ENCODE measurements at places on chromosomes 4 and X.

- no peaks in the 10 kb centered on the region for H3K36me3 ChIP-seq
- H3K27me3 ChIP-seq: no peaks in the 10 kb centered on the region
- no peak for DNase-seq
- H3K4me3 ChIP-seq: no peak overlapping the region
- no peak overlapping the region for H3K27ac ChIP-seq
Measured at GRCh38 chr4:67746797-67747495, 7.2 kb downstream of the GNRHR start.

- no peaks in the 10 kb centered on the region for H3K4me1 ChIP-seq
- H3K27ac ChIP-seq: no peak overlapping the region
- no peaks in the 10 kb centered on the region for H3K27me3 ChIP-seq
- DNase-seq: no peak
- no peaks in the 10 kb centered on the region for H3K36me3 ChIP-seq
Measured at GRCh38 chrX:43718546-43718945, 62.4 kb downstream of the MAOA start.

GRCh38 chr4:58602022-58602421 is 1491.8 kb upstream of the IGFBP7 start:
- no peaks in the 10 kb centered on the region for H3K27me3 ChIP-seq
- H3K4me3 ChIP-seq: no peak overlapping the region
- no peak for DNase-seq
- no peaks in the 10 kb centered on the region for H3K36me3 ChIP-seq
- H3K27ac ChIP-seq: no peak overlapping the region
- no peaks in the 10 kb centered on the region for H3K4me1 ChIP-seq

DNA sequence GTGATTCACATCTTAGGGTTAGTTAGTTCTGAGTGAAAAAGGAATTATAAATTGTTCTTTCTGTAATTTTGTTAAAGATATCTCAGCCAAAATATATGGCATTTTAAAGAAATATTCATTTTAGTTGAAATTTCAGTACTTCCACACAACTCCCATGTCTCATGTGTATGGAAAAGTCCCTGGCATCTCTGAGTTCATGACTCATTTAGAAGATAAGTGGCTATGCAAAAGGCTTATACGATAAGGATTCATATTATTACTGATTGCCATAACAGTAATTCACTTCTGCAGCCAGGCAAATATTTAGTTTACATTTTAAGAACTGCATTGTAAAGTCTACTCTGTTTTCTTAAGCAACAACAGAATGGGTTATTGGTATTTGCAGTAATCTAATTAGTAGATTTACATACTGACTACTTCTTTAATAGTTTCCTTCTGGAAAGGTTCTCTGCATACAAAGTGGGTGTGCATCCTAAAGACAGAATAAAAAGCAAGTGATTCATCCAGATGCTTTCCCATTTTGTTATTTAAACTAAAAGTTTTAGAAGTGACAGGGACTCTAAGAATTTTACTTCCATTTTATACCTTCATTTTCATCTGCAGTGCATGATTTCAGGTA is 682.4 kb upstream of the PABPC4L start:
- no peak for DNase-seq
- no peak overlapping the region for H3K27ac ChIP-seq
- no peak overlapping the region for H3K4me3 ChIP-seq
- no peaks in the 10 kb centered on the region for H3K27me3 ChIP-seq
- H3K4me1 ChIP-seq: no peaks in the 10 kb centered on the region
- H3K36me3 ChIP-seq: no peaks in the 10 kb centered on the region

GRCh38 chrX:119692191-119693039 is 553 bp downstream of the SEPTIN6 start:
- H3K4me3 ChIP-seq: peak overlapping the region; percentile 84
- peaks cover 39% of the 10 kb centered on the region for H3K4me1 ChIP-seq
- DNase-seq: peak; percentile 70
- no peaks in the 10 kb centered on the region for H3K36me3 ChIP-seq

DNA sequence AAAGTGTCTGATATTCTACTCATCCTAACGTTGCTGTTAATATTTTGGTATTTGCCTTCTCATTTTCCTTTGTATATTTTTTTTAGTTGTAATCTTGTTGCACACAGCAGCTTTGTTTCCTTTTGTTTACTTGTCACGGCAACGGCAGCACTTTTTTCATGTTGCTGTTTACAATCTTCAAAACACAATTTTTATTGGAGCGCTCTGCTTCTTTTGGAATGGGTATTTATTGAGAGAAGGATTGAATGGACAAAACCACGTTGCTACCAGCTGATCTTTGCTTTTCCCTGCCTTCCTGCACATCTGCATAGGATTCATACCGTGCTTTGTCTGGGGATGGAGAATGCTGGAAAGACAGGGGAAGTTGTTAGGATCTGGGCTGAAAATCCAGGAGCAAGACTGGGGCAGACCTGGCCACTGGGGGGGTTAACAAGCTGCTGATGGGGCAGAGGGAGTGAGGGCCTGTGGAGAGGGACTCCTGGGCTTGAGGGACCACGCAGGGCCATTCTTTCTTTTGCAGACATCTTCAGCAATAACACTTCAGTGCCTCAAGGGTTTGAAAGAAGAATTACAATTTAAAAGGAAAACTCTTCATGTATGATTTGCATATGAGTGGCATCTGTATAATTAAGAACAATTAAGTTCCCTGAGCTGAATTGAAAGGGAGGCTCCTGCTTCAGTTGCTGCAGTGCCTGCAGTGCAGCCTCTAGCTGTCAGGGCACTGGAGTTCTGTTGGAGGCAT is 69.8 kb downstream of the TMEM131L start:
- H3K27ac ChIP-seq: peak overlapping the region; percentile 59
- no peak for DNase-seq
- H3K36me3 ChIP-seq: no peaks in the 10 kb centered on the region
- no peaks in the 10 kb centered on the region for H3K27me3 ChIP-seq

DNA sequence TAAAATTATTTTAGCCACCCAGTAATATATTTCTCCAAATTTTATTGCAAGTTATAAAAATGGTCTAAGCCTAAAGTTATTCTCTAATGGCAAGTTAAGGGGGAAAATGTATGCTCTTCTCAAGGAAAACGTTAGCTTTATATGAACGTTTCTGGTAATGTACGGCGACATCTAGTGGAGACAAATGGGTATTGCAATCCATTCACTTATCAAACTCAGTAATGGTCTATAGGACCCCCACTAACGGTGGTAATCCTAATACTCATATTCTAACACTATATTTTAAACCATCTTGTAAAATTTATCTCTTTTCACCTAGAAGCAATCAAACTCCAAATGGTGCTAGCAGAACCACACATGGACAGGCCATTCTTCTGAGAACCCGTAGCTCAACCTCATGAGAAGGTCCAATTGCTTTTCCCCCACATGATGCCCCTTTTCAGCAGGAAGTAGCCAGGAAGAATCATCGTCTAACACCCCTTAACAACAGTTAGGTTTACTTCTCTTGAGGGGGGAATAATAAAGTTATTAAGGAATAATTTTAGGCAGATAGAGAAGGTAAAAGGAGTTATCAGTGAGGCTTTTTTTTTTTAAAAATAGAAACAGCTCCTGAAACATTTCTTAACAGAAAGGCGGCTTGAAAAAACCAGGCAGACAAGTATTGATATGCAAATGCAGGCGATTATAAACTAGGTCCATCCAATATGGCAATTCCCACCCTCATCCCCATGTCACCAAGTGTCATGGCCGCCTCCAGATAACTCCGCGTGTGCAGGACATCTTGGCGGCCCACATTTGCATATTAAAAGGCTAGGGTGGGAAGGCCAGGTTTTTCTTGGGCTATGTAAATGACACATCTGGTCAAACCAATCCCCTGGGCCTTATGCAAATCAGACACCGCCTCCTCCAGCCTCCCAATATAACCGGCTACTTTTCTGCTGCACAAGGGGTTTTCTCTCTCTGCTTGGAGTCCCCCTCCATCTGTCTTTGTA is 35.0 kb downstream of the NUDT11 start:
- no peaks in the 10 kb centered on the region for H3K27me3 ChIP-seq
- H3K4me3 ChIP-seq: no peak overlapping the region
- no peak overlapping the region for H3K27ac ChIP-seq
- no peaks in the 10 kb centered on the region for H3K4me1 ChIP-seq
- DNase-seq: no peak

DNA sequence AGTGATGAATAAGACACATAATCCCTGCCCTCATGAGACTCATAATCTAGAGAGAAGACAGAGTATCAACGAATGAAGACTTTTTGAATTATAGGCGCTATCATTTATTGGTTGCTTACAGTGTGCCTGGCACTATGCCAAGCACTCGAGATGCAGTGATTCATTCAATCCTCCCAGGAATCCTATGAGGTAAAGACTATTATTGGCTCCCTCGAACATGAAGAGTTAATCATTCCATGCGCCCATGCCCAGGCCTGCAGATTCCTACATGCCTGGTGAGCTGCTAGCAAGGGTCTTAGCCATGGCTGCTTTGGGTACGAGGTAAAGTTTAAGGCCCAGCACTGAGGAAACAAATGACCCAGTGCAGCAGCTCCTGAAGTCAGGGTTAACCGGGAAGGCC is 47.0 kb downstream of the TEX13B start:
- no peaks in the 10 kb centered on the region for H3K36me3 ChIP-seq
- no peak for DNase-seq
- H3K27me3 ChIP-seq: peaks cover 19% of the 10 kb centered on the region
- H3K4me3 ChIP-seq: no peak overlapping the region
- no peaks in the 10 kb centered on the region for H3K4me1 ChIP-seq

DNA sequence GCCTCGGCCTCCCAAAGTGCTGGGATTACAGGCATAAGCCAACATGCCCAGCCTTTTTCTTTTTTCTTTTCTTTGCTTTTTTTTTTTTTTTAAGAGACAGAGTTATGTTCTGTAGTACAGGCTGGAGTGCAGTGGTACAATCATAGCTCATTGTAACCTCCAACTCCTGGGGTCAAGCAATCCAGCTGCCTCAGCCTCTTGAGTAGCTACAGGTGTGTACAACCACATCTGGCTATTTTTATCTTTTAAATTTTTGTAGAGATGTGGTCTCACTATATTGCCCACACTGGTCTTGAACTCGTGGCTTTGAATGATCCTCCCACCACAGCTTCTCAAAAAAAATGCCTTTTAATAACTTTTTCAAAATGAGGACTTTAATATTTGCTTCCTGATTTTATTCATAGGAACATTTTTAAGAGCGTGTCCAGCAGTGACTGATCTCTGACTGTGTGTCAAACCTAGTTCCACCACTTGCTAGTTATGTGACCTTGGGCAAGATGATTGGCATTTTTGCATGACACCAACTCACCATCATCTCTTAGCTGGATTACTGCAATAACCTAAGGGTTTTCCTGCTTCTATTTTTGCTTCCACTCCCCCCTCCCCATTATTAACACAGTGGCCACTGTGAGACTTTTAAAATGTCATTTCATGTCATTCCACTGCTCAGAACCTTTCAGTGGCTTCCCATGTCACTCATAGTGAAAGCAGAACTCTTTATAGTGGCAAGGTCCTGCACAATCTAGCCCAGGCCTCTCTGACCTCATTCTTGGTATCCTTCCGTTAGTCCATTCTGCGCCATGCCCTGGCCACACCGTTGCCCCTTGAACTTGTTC is 4.5 kb upstream of the TNIP3 start:
- H3K4me1 ChIP-seq: peaks cover 37% of the 10 kb centered on the region
- no peak for DNase-seq
- no peak overlapping the region for H3K4me3 ChIP-seq

GRCh38 chr4:180333162-180333561 is 1910.0 kb upstream of the TENM3 start:
- no peak overlapping the region for H3K27ac ChIP-seq
- no peaks in the 10 kb centered on the region for H3K4me1 ChIP-seq
- no peaks in the 10 kb centered on the region for H3K36me3 ChIP-seq
- H3K4me3 ChIP-seq: no peak overlapping the region

DNA sequence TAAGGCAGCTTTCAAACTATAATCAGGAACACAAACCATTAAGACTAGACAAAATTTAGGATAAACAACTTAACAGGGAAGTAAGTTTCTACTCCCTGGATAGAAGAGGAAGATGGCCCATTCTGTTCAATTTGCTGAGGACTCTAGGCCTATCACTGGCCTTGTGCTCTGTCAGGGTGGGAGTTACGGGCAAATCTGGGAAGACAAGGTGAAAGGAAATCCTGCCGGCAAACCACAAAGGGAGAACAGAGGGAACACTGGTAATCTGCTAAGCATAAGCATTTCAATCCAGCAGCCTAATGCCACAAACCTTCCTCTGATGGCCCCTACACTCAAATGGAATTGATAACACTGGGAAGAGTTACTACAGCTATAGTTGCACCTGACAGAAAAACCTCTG is 8.3 kb downstream of the GPR82 start:
- H3K27ac ChIP-seq: no peak overlapping the region
- H3K4me3 ChIP-seq: no peak overlapping the region
- H3K27me3 ChIP-seq: no peaks in the 10 kb centered on the region
- peaks cover 6% of the 10 kb centered on the region for H3K4me1 ChIP-seq
- no peaks in the 10 kb centered on the region for H3K36me3 ChIP-seq
- no peak for DNase-seq

DNA sequence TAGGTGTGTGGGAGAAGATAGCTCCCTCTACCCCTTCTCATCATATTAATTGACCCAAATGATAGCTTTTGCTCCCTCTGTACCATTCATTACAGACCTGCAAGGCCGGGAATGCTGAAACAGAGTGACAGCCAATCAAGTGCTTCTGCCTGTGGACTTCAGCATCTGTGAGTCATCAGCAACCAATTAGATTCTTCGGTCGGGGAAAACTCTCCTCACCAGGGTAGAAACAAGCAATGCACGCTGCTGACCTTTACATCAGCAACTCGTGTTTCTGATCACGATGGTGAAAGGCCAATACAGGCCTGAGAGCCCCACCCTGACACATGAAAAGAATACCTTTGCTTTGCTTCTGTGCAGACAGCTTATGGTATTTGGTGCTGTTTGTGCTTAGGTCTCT is 347.2 kb upstream of the DDX53 start:
- H3K27me3 ChIP-seq: no peaks in the 10 kb centered on the region
- H3K4me1 ChIP-seq: no peaks in the 10 kb centered on the region
- H3K36me3 ChIP-seq: no peaks in the 10 kb centered on the region
- no peak for DNase-seq
- H3K27ac ChIP-seq: no peak overlapping the region

DNA sequence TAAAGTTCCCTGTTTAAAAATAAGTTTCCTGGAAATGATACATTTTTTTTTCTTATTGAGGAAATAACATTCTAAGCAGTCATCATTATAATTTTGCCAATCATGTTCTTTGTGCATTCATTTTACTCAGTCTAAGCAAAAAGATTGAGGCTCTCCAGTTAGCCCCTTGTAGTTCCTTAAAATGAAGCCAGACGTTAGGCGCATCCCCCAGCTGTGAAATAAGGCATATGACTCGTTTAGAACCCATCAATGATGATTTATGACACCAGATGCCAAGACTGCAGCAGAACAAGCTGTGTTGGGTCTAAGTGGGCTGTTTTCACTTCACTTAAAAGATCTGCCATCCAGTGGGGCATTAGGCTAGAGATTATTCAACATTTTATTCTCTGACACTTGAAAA is 17.0 kb downstream of the PDGFC start:
- DNase-seq: no peak
- H3K4me3 ChIP-seq: no peak overlapping the region
- no peaks in the 10 kb centered on the region for H3K4me1 ChIP-seq

- no peaks in the 10 kb centered on the region for H3K4me1 ChIP-seq
- no peaks in the 10 kb centered on the region for H3K36me3 ChIP-seq
- H3K4me3 ChIP-seq: no peak overlapping the region
Measured at GRCh38 chrX:15864629-15865028, 10.0 kb upstream of the AP1S2 start.
